ENCODE measurements at places on chromosomes 13 and 19. TPM values are rescaled to one million over a fixed set of nuclear protein-coding genes. Genes with fewer than 3 reads are reported as not detected.

GRCh38 chr19:18346091-18346490, 5.7 kb downstream of the PGPEP1 start:
- DNase-seq, result peak; percentile 72
- H3K36me3 ChIP-seq, result peaks cover 10% of the 10 kb centered on the region
- H3K27ac ChIP-seq, result no peak overlapping the region
- H3K4me1 ChIP-seq, result peaks cover 30% of the 10 kb centered on the region

DNA sequence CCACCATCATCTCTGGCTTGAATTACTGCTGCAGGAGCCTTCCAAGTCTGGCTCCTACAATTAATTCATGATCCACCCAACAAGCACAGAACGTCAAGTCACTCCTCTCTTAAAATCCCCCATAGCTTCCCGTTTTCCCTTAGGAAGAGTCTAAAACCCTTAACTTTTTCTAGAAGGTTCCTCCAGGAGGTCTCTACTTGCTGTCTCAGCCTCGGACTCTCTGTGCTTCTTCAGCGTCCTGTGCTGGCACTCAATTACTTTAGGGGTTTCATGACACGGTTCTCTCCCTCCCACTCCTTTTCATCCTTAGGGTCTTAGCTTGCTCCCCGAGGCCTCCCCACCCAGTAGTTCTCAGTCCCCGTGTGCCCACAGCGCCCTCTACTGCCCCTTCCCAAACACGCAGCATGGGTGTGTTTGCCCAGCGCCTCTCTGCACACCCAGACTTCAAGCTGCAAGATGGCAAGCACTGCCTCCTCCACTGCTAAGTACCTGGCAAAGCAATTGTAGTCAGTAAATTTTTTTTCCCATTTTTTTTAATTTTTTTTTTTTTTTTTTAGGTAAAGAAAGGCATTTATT, 25.8 kb upstream of the MAP3K10 start:
- no peaks in the 10 kb centered on the region for H3K36me3 ChIP-seq
- H3K4me3 ChIP-seq, result no peak overlapping the region
- H3K27ac ChIP-seq, result no peak overlapping the region
- DNase-seq, result peak; percentile 42

GRCh38 chr13:59588717-59589067, 575.0 kb downstream of the DIAPH3 start:
- no peak overlapping the region for H3K4me3 ChIP-seq
- peaks cover 78% of the 10 kb centered on the region for H3K27me3 ChIP-seq
- H3K27ac ChIP-seq, result no peak overlapping the region
- no peaks in the 10 kb centered on the region for H3K36me3 ChIP-seq
- H3K4me1 ChIP-seq, result no peaks in the 10 kb centered on the region
- no peak for DNase-seq

- H3K27me3 ChIP-seq, result no peaks in the 10 kb centered on the region
- H3K36me3 ChIP-seq, result peaks cover 28% of the 10 kb centered on the region
Measured at GRCh38 chr19:49691243-49692146, 579 bp downstream of the CPT1C start.

GRCh38 chr19:49701271-49701786, 10.4 kb downstream of the CPT1C start:
- H3K36me3 ChIP-seq, result no peaks in the 10 kb centered on the region
- no peak for DNase-seq
- H3K4me1 ChIP-seq, result peaks cover 5% of the 10 kb centered on the region
- H3K27ac ChIP-seq, result no peak overlapping the region
- H3K4me3 ChIP-seq, result no peak overlapping the region
- no peaks in the 10 kb centered on the region for H3K27me3 ChIP-seq

DNA sequence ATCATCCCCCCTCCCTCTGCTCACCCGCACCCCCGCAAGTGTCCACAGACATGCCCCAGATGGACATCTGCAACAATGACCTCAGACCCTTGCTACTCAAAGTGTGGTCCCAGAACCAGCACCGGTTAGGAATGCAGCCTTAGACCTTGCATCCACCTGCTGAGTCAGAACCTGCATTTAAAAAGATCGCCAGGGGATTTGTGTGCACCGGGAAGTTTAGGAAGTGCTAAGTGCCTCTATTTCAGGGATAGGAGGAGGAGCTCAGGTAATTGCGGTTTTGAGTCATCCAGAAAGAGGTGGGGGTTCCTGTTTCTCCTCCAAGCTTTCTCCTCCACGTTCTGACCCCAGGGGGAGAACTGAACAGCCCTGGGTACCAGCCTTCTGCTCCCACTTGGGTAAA, 46.2 kb downstream of the CACNA1A start:
- no peak for DNase-seq
- no peak overlapping the region for H3K4me3 ChIP-seq
- H3K27me3 ChIP-seq, result peaks cover 51% of the 10 kb centered on the region
- H3K36me3 ChIP-seq, result no peaks in the 10 kb centered on the region

ZNF471 gene
- not detected for total RNA-seq

CDC42EP5 gene
- 3.0 TPM for total RNA-seq

DNA sequence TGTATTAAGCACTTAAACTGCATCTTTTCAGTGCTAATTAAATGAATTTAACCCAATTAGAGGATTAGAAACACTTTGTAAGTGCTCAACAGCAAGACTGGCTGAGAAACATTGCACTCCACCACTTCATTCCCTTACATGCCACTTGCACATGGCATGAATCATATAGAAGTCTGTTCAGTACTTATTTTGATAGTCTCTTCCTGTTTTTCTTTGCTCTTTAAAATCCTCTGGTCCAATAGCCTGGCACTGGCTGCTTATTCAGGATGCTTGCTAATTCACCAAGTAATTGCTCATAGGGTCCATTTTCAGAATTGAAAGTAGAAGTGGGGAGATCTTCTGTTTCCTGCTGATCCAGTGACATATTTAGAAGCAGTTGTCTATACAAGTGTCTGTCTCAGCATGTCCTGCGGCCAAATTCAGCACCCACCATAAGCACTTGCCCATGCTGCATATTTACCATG, 900.1 kb downstream of the PCDH9 start:
- peaks cover 5% of the 10 kb centered on the region for H3K4me1 ChIP-seq
- peak; percentile 2 for DNase-seq
- H3K4me3 ChIP-seq, result no peak overlapping the region
- no peak overlapping the region for H3K27ac ChIP-seq

GRCh38 chr13:104872153-104872552, 1663.3 kb downstream of the EFNB2 start:
- no peaks in the 10 kb centered on the region for H3K4me1 ChIP-seq
- H3K27me3 ChIP-seq, result no peaks in the 10 kb centered on the region
- H3K36me3 ChIP-seq, result no peaks in the 10 kb centered on the region
- no peak overlapping the region for H3K27ac ChIP-seq
- no peak overlapping the region for H3K4me3 ChIP-seq

GRCh38 chr13:24683838-24684599, 3.8 kb downstream of the ATP12A start:
- H3K4me3 ChIP-seq, result no peak overlapping the region
- peaks cover 11% of the 10 kb centered on the region for H3K27me3 ChIP-seq
- peak; percentile 62 for DNase-seq

DNA sequence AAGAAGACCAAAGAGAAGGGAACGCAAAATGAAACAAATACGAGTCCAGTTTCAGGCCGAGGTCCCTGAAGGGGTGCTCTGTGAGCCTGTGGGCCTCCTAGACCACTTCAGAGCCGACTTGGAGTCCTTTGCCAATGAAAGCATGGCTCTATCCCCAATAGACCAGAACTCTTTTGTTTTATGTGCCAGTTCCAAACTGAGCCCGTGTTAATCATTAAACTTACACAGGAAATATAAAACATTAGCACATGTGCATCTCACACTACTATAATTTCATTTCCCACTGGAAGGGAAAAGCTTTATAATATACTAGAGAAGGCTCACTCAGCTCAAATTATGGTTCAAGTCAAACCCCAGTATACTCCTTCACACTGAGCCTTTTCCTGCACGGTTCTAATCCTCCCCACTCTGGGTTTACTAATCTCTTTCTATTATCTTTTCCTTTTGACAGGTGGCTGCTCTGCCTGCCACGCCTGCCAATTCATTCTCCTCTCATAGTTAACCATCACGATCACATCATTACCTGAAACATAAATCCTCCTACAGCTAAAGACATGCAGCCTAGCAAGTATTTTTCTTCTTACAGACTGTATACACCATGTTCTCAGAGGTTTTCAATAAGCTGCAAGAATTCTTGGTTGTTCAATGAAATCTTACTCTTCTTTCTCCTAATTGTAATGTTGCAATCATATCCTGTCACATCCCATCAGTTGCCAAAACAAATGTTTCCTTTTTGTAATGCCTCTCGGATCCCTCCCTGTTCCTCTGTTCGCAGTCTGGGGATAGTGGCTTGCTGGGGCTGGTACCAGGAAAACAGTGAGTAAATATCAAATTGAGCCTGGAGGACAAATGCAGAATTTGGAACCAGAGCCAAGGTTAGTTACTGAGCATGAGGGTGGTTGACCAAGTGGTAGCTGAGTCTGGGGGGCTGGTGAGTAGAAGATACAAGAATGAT, 18.8 kb upstream of the WASF3 start:
- H3K4me1 ChIP-seq, result peaks cover 29% of the 10 kb centered on the region
- DNase-seq, result peak; percentile 84
- H3K36me3 ChIP-seq, result no peaks in the 10 kb centered on the region
- H3K27ac ChIP-seq, result peak overlapping the region; percentile 13

DNA sequence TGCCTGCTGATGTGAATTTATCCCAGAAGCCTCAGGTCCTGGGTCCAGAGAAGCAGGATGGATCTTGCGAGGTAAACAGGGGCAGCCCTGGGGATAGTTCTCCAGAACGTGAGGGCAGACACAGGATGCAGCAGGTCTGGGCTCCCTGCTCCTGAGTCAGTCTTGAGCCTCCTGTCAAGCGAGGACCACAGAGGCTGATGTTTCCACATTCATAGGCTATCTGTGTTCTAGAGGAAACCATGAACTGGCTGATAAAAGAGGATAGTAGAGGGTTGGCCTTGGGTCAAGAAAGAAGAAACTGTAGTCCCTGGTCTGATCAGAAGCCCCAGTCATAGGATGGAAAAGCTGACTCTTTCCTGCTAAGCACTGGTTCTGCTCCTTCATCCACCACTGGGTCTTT, 2.2 kb downstream of the ZNF175 start:
- peaks cover 5% of the 10 kb centered on the region for H3K27me3 ChIP-seq
- peaks cover 9% of the 10 kb centered on the region for H3K4me1 ChIP-seq
- H3K27ac ChIP-seq, result no peak overlapping the region
- peaks cover 32% of the 10 kb centered on the region for H3K36me3 ChIP-seq
- H3K4me3 ChIP-seq, result no peak overlapping the region
- no peak for DNase-seq

DNA sequence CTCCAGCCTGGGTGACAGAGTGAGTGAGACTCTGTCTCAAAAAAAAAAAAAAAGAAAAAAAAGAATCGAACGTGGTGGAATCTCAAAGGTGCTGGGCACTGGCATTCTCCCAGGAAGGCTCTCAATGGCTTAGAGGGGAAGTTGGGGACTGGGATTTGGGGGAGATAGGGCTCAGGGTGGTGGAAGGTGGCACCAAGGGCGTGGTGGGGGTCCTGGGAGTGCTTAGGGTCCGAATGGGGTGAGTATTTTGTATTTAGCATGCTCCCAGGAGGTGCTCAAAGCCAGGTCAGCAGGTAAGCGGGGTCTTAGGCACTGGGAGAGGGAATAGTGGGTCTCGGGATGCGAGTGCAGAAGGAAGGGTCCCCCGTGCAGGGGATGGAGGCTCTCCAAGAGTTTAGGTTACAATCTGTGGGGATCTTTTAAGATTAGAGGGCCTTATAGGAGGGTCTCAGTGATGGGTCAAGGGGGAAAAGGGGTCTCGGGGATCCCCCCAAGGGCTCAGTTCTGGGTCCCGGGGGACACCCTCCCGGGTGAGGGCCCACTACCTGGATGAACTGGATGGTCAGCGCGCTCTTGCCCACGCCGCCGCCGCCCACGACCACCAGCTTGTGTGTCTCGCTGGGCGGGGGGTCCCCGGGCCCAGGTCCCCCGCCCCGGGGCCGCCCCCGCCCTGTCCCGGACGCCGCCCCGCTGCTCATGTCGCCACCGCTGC, 386 bp downstream of the RRAS start:
- no peak for DNase-seq
- H3K36me3 ChIP-seq, result peaks cover 31% of the 10 kb centered on the region
- H3K27me3 ChIP-seq, result no peaks in the 10 kb centered on the region
- H3K4me1 ChIP-seq, result peaks cover 41% of the 10 kb centered on the region
- H3K27ac ChIP-seq, result peak overlapping the region; percentile 95
- peak overlapping the region; percentile 84 for H3K4me3 ChIP-seq

- peak overlapping the region; percentile 31 for H3K27ac ChIP-seq
- H3K4me1 ChIP-seq, result peaks cover 14% of the 10 kb centered on the region
- H3K4me3 ChIP-seq, result peak overlapping the region; percentile 67
- no peaks in the 10 kb centered on the region for H3K27me3 ChIP-seq
Measured at GRCh38 chr13:41459432-41460073, 2.2 kb downstream of the RGCC start.

- H3K4me3 ChIP-seq, result no peak overlapping the region
- H3K4me1 ChIP-seq, result no peaks in the 10 kb centered on the region
- no peak for DNase-seq
- H3K36me3 ChIP-seq, result peaks cover 36% of the 10 kb centered on the region
Measured at GRCh38 chr19:1647501-1648458, 4.6 kb downstream of the TCF3 start.

DNA sequence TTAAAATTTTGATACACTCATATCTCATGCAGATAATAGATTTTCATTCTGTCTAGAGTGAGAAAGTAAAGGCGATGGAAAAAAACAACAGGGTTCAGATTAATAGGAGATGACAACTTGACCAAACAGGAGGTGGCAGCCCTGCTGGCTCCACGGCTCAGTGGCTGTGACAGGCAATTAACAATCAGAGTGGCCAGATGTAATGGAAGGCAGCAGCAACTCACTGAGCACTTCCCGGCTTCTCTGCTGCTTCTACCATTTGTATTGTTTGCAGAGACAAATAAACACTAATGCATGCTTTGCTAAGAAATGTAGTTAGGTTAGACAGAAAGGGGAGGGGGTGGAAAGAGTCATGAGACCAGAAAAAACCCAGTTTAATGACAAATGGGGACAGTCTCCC, 473.0 kb upstream of the SLC10A2 start:
- H3K27ac ChIP-seq, result no peak overlapping the region
- no peaks in the 10 kb centered on the region for H3K27me3 ChIP-seq
- H3K36me3 ChIP-seq, result no peaks in the 10 kb centered on the region

GRCh38 chr19:33207040-33207620, 13.0 kb downstream of the LRP3 start:
- H3K4me1 ChIP-seq, result no peaks in the 10 kb centered on the region
- H3K36me3 ChIP-seq, result no peaks in the 10 kb centered on the region
- H3K4me3 ChIP-seq, result no peak overlapping the region
- H3K27me3 ChIP-seq, result no peaks in the 10 kb centered on the region
- DNase-seq, result no peak
- no peak overlapping the region for H3K27ac ChIP-seq

GRCh38 chr19:28196961-28197360, 1016.0 kb downstream of the UQCRFS1 start:
- no peaks in the 10 kb centered on the region for H3K27me3 ChIP-seq
- H3K4me1 ChIP-seq, result no peaks in the 10 kb centered on the region
- no peaks in the 10 kb centered on the region for H3K36me3 ChIP-seq

- H3K27ac ChIP-seq, result peak overlapping the region; percentile 89
- peaks cover 40% of the 10 kb centered on the region for H3K36me3 ChIP-seq
- peak; percentile 65 for DNase-seq
- peaks cover 3% of the 10 kb centered on the region for H3K4me1 ChIP-seq
Measured at GRCh38 chr19:5719274-5719960, 529 bp downstream of the LONP1 start.

- H3K4me3 ChIP-seq, result no peak overlapping the region
- H3K36me3 ChIP-seq, result no peaks in the 10 kb centered on the region
- peaks cover 19% of the 10 kb centered on the region for H3K4me1 ChIP-seq
Measured at GRCh38 chr13:24267801-24268200, 41.6 kb upstream of the C1QTNF9 start.

- H3K27ac ChIP-seq, result no peak overlapping the region
- DNase-seq, result no peak
- no peaks in the 10 kb centered on the region for H3K27me3 ChIP-seq
- peaks cover 9% of the 10 kb centered on the region for H3K4me1 ChIP-seq
Measured at GRCh38 chr13:32430018-32430747, 2.3 kb upstream of the N4BP2L1 start.
